GM12878 (cell line): ENCODE measurements at places on chromosomes 6 and 20.

DNA sequence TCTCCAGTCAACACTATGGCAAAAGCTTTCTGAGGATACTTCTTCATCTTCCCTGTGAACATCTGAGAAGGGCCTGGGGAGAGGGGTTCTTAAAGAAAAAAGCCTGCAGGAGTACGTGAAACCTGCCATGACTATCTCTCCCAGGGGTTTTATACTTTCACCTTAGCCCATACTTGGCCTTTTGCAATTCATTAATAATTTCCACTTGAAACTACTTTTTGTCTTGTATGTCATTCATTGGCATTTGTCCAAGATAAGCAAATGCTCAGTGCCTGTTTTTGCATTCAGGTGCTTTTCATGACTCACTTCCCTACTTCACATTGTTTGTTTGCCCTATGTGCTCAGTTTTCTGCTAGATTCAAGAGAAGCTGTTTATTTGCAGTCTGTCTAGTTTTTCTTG lies 580.3 kb upstream of the GJE1 start:
- DNase-seq: peak; percentile 34

DNA sequence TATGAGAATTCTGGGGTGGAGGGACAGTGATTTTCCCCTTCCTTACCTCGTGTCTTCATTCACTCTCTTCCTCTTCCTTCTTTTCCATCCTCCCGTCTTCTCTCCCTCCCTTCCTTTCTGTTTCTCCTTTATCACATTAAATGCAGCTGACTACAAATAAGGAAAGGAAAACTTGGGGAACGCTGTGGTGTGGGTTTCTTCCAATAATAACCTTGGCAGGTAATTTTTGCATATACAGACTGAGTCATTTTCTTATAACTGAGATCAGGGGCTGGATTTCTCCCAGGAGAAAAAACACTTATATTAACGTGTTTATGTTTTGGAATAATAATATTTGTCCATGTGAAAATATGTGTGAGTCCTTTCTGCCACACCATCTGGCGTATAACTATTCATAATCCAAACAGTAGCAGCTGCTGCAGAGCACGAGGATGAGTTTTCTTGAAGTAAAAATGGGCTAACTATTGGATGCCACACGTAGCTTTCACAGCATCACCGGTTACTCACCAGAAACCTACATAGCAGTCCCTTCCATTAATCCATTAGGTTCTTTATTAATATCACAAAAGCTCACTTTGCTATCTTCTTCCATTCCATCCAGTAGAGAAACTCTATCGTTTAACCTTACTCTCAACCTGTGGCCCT lies 139.2 kb upstream of the SASH1 start:
- no peak for DNase-seq

GRCh38 chr6:110357664-110358552 lies at the start of gene METTL24:
TSS of gene METTL24 (minus strand) at chr6:110358349. CDS start at chr6:110358272, 77 bp downstream.
- DNase-seq: no peak

DNA sequence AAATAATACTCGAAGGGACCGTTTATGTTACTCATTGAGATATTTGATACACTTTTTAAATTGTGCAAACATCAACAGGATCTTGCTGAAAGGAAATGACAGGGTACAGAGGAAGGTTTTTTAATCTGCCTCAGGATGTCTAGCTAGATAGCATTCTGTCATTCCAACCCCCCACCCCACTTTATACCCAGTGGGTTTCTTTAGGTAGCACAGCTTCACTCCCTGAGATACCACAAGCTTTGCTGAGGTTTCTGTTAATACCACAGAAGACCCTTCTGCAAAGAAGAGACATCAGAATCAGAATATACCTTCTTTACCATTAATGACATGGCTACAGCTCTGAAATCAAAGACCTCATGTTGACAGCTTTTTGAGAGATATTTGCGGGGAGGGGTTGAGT lies 1.3 kb downstream of the PHACTR2 start:
- no peak for DNase-seq

GRCh38 chr6:35319346-35320030 lies 21.9 kb downstream of the DEF6 start:
- DNase-seq: no peak
